GM18507 (cell line): ENCODE measurements at places on chromosomes 1 and 21.

DNA sequence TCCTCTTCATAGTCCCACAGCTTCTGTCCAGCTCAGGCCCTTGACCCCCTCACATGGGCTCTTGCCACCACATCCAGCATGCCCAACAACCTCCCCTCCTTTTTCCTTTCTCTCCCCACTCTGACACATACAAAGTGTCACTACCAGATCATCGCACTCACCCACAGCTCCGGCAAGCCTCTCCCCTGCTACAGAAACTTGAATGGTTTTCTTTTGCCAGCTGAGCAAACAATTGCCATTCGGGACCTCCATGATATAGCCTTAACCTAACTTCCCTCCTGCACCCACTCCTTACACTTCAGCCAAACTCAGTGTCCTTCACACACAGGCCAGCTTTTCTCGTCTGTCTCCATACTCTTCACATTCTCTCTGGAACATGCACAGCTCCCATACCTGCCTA lies 43.3 kb downstream of the MAB21L3 start:
- no peak for DNase-seq

GRCh38 chr21:39258207-39258606 lies 55.2 kb downstream of the BRWD1 start:
- no peak for DNase-seq

DNA sequence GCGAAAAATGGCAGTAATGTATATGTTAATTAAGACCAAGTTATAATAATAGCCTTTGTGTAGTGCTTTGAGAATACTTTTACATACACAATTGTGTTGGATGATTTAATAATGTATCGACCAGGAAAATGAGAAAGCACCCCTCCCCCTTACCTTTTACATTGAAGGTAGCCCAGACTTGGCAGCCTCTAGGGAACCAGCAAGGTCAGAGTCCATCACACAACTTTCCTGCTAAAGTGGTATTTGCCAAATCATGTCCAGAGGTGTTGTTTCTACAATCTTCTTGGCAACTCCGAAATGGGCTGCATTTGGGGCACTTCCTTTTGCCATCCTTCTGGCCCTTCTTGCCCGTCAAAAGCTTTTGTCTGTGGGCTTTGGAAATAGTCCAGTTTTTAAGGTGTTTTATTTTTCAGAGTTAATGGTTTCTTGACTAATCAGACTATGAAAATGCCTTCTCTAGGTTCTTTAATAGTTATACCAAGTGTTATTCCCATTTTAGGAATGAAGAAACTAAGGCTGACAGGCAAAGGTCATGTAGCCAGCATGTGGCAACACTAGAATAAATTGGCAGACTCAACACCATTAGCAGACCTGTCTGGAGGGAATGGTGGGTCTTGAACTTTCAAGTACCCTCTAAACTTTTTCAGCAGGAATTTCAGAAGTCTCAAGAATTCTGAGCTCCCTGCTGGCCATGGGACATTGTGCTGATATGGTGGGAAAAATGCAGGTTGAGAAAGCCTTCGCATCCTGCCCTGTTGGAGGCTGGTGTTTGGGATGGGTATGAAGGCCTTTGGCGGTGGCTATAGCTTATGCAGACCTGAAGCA lies 6.8 kb downstream of the ATP1A1 start:
- DNase-seq, result no peak

GRCh38 chr1:117401761-117402160 lies 34.5 kb downstream of the MAN1A2 start:
- DNase-seq, result no peak

DNA sequence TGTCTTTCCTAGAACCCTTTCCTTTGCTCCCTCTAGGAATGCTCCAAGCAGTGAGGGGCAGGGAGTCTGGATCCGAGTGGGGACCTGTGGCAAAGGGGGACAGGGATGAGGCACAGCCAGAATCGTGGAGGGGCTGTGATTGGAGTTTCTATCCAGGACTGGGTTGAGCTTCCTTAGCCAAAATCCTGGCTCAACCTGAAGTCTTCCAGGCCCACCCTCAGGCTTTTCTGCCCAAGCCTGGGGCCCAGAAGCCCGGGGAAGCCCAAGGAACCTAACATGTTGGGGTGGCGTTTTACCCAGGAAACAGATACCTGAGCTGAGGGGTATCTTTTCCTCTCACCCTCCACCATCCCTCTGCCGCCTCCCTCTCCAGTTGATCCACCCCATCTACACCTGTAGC lies 5.4 kb downstream of the MYOG start:
- no peak for DNase-seq

DNA sequence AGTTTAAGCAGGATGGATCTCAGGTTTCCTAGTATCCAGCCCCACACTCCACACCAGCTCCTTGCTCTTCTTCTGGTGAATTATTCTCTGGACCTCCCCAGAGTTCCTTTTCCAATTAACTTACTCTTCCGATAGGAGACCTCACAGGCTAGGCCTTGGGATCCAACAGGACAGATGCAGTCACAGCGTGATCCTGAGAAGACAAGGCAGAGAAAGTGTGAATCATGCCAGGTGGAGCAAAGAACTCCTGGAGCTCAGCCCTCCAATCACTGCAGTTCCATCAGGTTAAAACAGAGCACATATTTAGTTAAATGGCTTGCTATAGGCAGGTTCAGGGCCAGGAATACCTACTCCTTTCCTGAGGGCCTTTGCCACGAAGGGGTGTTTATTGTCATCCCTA lies 34.1 kb downstream of the C8B start:
- DNase-seq, result no peak
